ENCODE measurements at places on chromosomes 3 and 15.

DNA sequence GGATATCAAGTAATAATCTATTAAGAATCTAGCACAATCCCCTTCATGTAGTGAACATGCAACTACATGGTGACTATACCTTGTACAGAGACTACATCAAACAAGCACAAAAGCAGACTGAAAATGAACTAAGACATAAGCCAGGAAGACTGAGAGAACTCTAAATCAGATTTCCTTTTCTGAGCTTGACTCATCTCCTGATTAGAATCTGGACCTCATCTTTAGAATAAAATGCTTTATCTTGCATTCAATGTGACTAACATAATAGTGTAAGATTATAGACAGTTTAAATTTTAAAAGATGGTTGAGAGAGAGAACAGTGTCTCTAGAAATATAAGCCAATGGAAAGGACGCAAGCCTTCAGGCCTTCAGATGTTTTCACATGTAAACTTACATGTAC lies 17.5 kb upstream of the PKM start:
- no peak for DNase-seq

- no peak for DNase-seq
These were observed 123.7 kb upstream of the ATP2B2 start for GRCh38 chr3:10628891-10629670.

- no peak for DNase-seq
These were observed 470.5 kb downstream of the EPHA3 start for GRCh38 chr3:89577637-89578530.

DNA sequence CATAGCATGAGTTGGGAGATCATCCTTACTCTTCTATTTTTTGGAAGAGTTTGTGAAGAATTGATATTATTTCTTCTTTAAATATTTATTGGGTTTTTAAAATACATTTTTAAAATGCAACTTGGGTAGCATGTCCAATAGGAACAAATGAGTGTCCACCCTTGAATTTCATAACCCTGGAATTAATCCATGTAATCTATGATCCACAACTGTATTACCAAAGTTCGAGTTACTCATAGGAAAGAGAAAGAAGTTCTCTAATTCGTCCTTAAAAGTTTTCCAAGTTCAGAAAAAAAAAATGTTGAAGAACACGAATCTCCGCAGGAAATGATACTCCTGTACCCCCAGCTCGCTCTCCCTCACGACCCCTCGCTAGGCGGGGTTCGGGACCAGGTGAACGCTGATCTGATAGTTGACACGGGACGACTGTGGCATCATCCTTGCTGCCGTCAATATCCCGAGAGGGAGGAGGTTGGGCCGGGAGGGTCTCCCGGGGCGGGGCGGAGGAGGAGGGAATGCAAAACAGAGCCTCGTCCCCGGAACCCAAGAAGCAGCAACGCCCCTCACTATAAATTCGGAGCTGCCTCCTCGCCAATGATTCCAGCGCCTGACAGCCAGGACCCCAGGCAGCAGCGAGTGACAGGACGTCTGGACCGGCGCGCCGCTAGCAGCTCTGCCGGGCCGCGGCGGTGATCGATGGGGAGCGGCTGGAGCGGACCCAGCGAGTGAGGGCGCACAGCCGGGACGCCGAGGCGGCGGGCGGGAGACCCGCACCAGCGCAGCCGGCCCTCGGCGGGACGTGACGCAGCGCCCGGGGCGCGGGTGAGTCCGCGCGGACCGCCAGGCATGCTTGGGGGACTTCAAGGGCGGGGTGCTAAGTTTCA lies at the start of gene AGTR1:
AGTR1 (plus strand) TSS at position 598 of the 884 bp plus-strand sequence. CDS start 43,133 bp downstream, outside the sequence.
- DNase-seq = peak; percentile 69

GRCh38 chr3:69872783-69873378 lies 126.7 kb upstream of the SAMMSON start:
- no peak for DNase-seq

DNA sequence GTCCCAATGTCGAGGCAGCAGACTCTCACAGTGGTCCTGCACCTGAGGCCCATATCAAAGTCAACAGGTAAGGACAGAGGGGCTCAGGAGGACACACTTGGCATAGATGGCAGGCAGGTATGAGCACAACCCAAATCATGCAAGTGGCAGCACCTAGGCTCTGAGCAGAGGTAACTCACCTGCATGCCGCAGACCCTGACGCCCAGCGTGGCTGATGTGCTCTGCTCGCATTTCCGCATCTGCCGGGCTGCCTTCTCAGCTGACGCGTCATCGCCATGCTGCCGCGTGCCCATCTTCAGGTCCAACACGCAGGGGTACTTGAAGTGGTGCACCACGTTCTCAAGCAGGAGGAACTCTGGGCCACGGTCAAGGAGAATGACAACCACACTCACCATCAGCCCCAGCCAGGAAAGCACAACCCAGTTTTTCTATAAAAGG lies 4.2 kb upstream of the GMPPB start:
- DNase-seq = no peak

GRCh38 chr15:31327669-31328427 lies 1.2 kb downstream of the KLF13 start:
- DNase-seq = no peak

- peak; percentile 67 for DNase-seq
These were observed 28.1 kb upstream of the SYNM start for GRCh38 chr15:99076555-99077308.
